IMR-90 (cell line): ENCODE measurements at places on chromosomes 3 and 15.

- DNase-seq, result peak; percentile 51
Observed at GRCh38 chr3:61813636-61814035, 252.3 kb downstream of the PTPRG start.

DNA sequence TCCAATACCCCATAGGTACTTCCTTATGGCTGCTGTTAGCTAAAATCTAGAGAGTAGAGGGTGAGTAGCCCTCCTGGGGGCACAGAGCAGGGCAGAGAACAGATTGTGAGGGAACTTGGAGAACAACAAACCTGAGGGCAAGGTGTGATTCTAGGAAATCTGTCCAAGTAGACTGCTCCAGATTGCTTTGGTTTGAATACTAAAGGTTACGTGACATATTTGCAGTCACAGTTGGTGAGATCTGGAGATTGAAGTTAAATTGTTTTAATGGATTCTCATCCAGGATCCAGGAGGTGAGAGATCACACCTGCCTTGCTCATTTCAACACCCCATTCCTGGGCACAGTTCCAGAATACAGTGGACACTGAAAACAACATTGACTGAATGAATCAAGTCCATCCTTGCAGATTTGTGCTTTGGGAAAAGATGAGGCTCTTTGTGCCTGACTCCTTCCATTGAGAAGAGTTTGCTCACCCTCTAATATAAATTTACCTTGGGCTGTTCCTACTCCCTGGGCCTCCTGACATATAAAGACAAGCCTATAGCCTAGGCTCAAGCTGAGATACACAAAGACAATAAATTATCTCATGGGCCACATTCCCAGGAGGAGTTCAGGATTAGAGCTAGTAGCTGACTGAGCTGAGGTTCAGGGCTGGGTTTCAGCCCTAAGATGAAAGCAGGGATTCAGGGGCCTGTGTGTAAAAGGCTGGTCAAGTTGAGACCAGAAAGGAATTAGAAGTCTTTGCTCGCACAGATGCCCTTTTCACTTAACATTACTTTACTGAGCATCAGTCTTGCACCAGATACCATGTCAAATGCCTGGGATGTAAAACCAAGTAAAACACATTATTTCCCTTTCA lies 400.9 kb upstream of the MCTP2 start:
- no peak for DNase-seq

- no peak for DNase-seq
Observed at GRCh38 chr3:114011059-114011797, 45.1 kb downstream of the CCDC191 start.

DNA sequence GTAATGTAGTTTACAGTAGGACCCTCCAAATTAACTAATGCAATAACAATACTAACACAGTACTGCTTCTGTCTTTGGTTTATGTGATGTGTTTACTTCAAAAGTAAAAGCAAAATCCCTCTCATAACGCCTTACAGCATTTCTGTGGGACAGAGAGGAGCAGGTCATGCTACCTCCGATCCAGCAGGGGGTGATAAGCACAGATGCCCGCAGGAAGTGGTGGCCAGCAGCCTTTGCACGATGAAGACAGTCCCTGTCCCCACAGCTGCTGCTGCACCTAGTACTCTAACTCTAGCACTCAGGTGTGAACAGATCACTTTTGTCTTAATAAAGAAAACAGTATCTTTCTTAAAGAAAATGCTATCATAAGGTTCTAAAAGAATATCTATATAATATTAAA lies 38.3 kb downstream of the ANO10 start:
- no peak for DNase-seq

DNA sequence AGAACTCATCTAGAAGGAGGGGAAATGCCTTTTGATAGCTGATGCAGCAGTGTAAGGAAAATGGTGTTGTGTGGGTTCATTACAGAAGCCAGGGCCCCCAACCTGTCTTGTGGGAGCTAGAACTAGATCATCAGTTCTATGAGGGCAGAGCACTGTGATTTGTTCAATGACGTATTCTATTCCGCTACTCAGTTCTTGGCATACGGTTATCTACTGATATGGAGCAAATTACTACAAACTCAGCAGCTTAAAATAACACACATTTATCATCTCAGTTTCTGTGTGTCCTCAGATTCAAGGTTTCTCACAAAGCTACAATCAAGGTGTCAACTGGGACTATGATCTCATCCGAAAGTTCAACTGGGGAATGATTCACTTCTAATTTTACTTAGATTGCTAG lies 250.5 kb downstream of the FEZF2 start:
- no peak for DNase-seq
